ENCODE measurements at places on chromosomes 3 and 15. TPM values are rescaled to one million over a fixed set of nuclear protein-coding genes. Genes with fewer than 3 reads are reported as not detected.

DNA sequence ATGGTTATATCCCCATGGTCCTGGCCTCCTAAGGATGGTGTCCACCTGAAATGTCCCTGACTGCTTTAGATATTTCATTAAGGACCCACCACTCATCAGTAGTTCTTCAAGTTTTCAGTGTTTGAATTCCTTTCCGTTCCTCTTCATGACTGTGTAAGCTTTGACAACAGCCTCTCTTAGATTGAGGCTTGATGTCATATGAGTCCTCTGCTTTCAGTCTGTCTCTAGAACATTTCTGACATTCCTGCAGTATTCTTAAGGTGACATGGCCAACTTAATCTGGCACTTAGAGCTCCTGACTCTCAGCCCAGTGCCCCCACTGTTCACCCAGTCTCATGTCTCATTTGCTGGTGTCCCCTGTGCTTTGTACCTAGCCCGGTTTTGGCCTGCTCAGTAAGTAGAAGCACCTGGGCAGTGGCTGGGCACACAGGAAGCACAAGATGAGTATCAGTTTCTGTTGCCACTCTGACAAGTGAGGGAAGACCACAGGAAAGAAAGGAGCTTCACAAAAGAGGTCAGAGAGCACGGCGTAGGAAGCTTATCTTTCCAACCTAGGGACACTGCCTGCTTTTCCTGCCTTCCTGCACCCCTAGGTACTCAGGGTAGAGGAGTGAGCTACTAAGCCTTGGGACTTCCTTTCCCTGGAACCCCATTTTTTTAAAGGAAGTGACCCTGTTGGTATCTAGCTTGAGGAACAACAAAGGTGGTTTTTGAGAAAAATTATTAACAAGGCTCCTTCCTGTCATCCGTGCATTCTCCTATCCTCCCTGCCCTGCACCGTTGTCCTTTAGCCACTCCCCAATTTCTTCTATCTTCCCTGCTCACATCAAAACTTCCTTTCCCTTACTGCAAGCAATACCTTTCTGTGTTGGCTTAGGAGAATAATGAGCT, 103.1 kb downstream of the KLHL25 start:
- DNase-seq = no peak
- H3K27me3 ChIP-seq = no peaks in the 10 kb centered on the region
- peak overlapping the region; percentile 48 for H3K27ac ChIP-seq
- peaks cover 63% of the 10 kb centered on the region for H3K36me3 ChIP-seq

DNA sequence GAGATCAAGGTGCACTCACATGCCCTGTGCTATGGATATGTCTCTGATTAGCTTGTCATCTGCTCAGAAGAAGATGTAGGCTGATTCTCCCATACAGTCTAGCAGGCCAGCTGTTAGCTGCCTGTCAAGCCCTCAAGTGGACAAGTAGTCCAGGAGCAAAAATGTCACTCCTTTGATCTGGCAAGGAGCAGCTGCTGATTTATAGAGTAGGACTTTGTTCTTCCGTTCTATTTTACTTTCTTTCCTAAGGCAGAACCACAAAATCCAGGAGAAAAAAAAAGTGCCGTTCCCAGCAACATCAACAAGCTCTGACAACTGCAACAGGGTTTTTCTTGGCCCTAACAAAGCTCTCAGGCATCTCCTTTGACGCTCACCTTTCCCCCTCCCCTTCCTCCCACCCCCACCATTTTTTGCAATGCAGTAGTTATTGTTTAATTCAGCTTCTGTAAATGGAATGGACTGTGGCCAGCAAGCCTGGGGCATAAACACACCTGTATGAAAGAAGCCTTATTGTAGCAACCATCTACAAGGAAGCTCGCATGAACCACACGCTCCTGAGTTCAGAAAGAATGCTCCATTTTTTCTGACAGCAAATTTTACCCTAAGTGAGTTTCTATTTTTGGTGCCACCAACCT, 196.3 kb downstream of the MEIS2 start:
- no peaks in the 10 kb centered on the region for H3K36me3 ChIP-seq
- no peaks in the 10 kb centered on the region for H3K27me3 ChIP-seq
- DNase-seq = no peak

GRCh38 chr3:123340336-123340735, 108.6 kb downstream of the ADCY5 start:
- no peaks in the 10 kb centered on the region for H3K27me3 ChIP-seq
- no peak for DNase-seq
- no peak overlapping the region for H3K4me3 ChIP-seq
- H3K4me1 ChIP-seq = peaks cover 91% of the 10 kb centered on the region
- H3K36me3 ChIP-seq = no peaks in the 10 kb centered on the region

DNA sequence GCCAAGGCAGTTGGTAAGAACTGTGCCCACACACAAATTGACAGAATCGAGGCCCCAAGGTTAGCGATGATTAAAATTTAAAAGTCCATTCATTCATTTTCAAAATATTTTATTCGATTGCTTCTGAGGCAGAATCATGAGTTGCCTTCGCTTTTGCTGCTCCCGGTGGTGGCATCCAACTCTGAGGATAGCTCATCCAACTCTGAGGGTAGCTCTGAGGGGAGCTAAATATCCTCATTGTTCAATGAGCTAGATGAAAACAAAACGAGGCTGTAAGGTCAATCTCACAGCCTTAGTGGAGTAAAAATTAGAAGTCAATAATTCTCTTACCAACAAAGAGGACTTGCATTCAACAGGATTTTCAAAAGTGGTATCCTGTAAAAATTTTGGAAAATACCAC, 897 bp upstream of the CHL1 start:
- no peaks in the 10 kb centered on the region for H3K36me3 ChIP-seq
- no peak overlapping the region for H3K27ac ChIP-seq
- DNase-seq = no peak
- H3K4me1 ChIP-seq = peaks cover 21% of the 10 kb centered on the region
- H3K27me3 ChIP-seq = no peaks in the 10 kb centered on the region
- peak overlapping the region; percentile 53 for H3K4me3 ChIP-seq

GRCh38 chr15:88881775-88882174, 13.6 kb downstream of the HAPLN3 start:
- no peak overlapping the region for H3K4me3 ChIP-seq
- no peaks in the 10 kb centered on the region for H3K4me1 ChIP-seq
- DNase-seq = no peak
- no peak overlapping the region for H3K27ac ChIP-seq
- no peaks in the 10 kb centered on the region for H3K27me3 ChIP-seq

GRCh38 chr3:120353463-120353862, 4.3 kb upstream of the LRRC58 start:
- no peaks in the 10 kb centered on the region for H3K27me3 ChIP-seq
- no peak overlapping the region for H3K27ac ChIP-seq
- H3K4me3 ChIP-seq = no peak overlapping the region
- no peak for DNase-seq
- peaks cover 11% of the 10 kb centered on the region for H3K4me1 ChIP-seq

DNA sequence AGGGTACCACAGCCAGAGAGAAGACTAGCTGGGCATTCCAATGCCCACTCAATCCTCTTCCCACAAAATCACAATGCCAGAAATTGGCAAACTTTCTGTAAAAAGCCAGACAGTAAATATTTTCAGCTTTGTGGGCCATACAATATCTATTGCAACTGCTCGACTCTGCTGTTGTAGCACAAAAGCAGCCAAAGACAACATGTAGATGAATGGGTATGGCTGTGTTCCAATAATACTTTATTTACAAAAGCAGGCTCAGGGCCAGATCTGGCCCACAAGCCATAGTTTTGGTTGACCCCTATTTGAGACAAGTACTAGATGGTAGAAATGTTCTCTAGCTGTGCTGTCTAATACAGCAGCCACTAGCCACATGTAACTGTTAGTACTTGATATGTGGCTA, 330.9 kb downstream of the ERC2 start:
- H3K4me1 ChIP-seq = peaks cover 10% of the 10 kb centered on the region
- H3K27me3 ChIP-seq = no peaks in the 10 kb centered on the region
- no peak overlapping the region for H3K4me3 ChIP-seq
- no peaks in the 10 kb centered on the region for H3K36me3 ChIP-seq

DNA sequence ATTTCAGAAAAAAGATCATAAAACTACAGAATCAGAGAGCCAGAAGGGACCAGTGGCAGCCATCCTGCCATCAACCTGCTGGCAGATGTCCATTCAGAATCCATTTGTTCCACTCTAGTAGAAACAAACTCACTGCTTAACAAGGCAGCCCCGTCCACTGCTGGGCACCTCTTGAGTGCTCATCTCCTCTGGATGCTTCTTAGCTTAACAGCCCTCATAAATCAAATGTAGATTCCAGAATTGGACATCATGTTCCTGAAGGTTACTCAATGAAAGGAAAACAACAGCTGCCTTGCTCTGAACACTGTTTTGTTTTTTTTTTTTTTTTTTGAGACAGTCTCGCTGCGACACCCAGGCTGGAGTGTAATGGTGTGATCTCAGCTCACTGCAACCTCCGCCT, 37.3 kb downstream of the ABCC5 start:
- H3K27me3 ChIP-seq = no peaks in the 10 kb centered on the region
- peaks cover 73% of the 10 kb centered on the region for H3K36me3 ChIP-seq
- H3K4me3 ChIP-seq = no peak overlapping the region
- H3K27ac ChIP-seq = no peak overlapping the region
- no peak for DNase-seq
- H3K4me1 ChIP-seq = peaks cover 14% of the 10 kb centered on the region

- H3K4me3 ChIP-seq = no peak overlapping the region
- H3K27me3 ChIP-seq = no peaks in the 10 kb centered on the region
- H3K36me3 ChIP-seq = no peaks in the 10 kb centered on the region
Observed at GRCh38 chr15:35293353-35294130, 208.4 kb upstream of the NANOGP8 start.

GRCh38 chr15:87245592-87245991, 1010.9 kb downstream of the NTRK3 start:
- H3K4me3 ChIP-seq = no peak overlapping the region
- H3K36me3 ChIP-seq = no peaks in the 10 kb centered on the region
- no peaks in the 10 kb centered on the region for H3K27me3 ChIP-seq
- H3K27ac ChIP-seq = no peak overlapping the region
- no peak for DNase-seq

- no peak for DNase-seq
- H3K27ac ChIP-seq = no peak overlapping the region
- no peaks in the 10 kb centered on the region for H3K27me3 ChIP-seq
- peaks cover 8% of the 10 kb centered on the region for H3K4me1 ChIP-seq
Observed at GRCh38 chr15:39198044-39199000, 382.6 kb upstream of the THBS1 start.

DNA sequence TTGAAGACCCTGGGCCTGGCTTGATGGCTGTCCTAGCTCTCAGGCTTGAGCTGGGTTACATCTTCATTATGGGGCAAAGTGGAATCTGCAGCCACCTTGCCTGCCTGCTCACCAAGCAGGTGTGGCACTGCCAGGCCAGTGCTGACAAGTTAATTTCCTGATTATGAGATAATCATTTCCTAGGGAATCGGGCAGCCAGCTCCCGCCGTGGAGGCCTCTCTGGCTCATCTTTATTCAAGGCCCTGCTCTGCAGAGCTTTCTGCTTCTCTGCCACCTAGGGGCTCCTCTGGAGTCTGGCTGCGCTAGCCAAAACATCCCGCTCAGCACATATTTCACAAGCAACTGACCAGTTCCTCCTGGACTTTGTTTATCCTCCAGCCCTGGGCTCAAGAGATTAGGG, 9.9 kb downstream of the LOXL1 start:
- H3K27ac ChIP-seq = peak overlapping the region; percentile 22
- no peak for DNase-seq
- peaks cover 20% of the 10 kb centered on the region for H3K36me3 ChIP-seq
- peaks cover 80% of the 10 kb centered on the region for H3K4me1 ChIP-seq
- no peak overlapping the region for H3K4me3 ChIP-seq

GRCh38 chr3:80244390-80244789, 476.6 kb upstream of the ROBO1 start:
- no peaks in the 10 kb centered on the region for H3K4me1 ChIP-seq
- no peak for DNase-seq
- H3K27me3 ChIP-seq = no peaks in the 10 kb centered on the region
- H3K4me3 ChIP-seq = no peak overlapping the region
- no peak overlapping the region for H3K27ac ChIP-seq

GRCh38 chr3:71564361-71564760, 19.2 kb downstream of the FOXP1 start:
- H3K27ac ChIP-seq = no peak overlapping the region
- H3K36me3 ChIP-seq = no peaks in the 10 kb centered on the region
- no peak overlapping the region for H3K4me3 ChIP-seq

DNA sequence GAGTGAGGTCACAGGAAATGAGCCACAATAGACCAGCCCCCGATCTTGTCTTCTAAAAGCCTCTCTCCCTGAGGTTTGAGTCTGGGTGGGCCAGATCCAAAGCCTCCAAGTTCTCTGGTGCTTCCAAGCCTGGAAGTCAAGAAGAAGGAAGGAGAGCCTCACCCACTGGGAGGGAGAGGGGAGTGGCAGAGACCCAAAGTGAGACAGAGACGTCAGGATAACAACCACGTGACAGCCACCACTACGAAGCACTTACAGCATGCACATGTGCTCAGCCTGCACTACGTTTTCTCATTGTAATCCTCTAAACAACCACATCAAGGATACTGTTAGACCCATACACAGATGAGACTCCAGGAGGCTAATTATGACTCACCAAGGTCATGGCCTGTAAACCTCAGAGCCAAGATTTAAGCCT, 197.3 kb upstream of the LINGO1 start:
- no peaks in the 10 kb centered on the region for H3K27me3 ChIP-seq
- no peaks in the 10 kb centered on the region for H3K4me1 ChIP-seq
- H3K27ac ChIP-seq = no peak overlapping the region
- DNase-seq = no peak

GRCh38 chr15:35654332-35654731, 108.4 kb upstream of the DPH6 start:
- no peak overlapping the region for H3K4me3 ChIP-seq
- no peaks in the 10 kb centered on the region for H3K36me3 ChIP-seq
- DNase-seq = no peak
- peaks cover 7% of the 10 kb centered on the region for H3K4me1 ChIP-seq

DNA sequence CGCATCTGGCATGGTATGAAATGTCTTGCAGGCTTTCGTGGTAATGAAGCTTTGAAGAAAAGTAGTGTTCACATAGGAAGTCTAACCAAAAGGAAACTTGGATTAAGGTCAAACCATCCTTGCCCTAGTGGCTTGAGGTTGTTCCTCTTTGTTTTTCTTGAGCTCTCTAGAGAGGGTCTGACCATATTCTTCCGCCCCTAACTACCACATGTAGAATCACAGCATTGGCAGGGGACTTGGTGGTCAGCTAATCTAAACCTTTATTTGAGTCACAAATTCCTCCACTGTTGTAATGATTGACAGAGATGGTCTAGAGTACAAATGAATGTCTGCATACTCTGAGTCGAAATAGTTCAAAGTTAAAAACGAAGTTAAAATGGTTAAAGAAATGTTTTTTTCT, 39.1 kb upstream of the PHLDB2 start:
- no peak overlapping the region for H3K4me3 ChIP-seq
- H3K4me1 ChIP-seq = no peaks in the 10 kb centered on the region
- H3K36me3 ChIP-seq = no peaks in the 10 kb centered on the region
- H3K27ac ChIP-seq = no peak overlapping the region
- DNase-seq = no peak
- no peaks in the 10 kb centered on the region for H3K27me3 ChIP-seq

GRCh38 chr3:8760091-8760490, 9.3 kb downstream of the OXTR start:
- H3K4me3 ChIP-seq = no peak overlapping the region
- H3K36me3 ChIP-seq = no peaks in the 10 kb centered on the region
- H3K27me3 ChIP-seq = no peaks in the 10 kb centered on the region
- no peaks in the 10 kb centered on the region for H3K4me1 ChIP-seq
- no peak overlapping the region for H3K27ac ChIP-seq

IL20RB gene
- 1.4 TPM for total RNA-seq

PLSCR5 gene
- total RNA-seq = not detected

RTP1 gene
- not detected for total RNA-seq

PIERCE2 gene
- 3.8 TPM for total RNA-seq

MCTP2 gene
- total RNA-seq = 5.8 TPM

CNBP gene
- 523 TPM for total RNA-seq

FSIP1 gene
- total RNA-seq = 0.83 TPM

SPTBN5 gene
- 1.1 TPM for total RNA-seq

SST gene
- total RNA-seq = not detected

STRIT1 gene
- not detected for total RNA-seq

UQCC5 gene
- total RNA-seq = 1.3 TPM
